Mesenteric fat pad (tissue), 1 donor: ENCODE measurements at places on chromosomes 5 and 9.

- no peak for DNase-seq
Measured at GRCh38 chr9:70589571-70590314, 175.3 kb upstream of the KLF9 start.

DNA sequence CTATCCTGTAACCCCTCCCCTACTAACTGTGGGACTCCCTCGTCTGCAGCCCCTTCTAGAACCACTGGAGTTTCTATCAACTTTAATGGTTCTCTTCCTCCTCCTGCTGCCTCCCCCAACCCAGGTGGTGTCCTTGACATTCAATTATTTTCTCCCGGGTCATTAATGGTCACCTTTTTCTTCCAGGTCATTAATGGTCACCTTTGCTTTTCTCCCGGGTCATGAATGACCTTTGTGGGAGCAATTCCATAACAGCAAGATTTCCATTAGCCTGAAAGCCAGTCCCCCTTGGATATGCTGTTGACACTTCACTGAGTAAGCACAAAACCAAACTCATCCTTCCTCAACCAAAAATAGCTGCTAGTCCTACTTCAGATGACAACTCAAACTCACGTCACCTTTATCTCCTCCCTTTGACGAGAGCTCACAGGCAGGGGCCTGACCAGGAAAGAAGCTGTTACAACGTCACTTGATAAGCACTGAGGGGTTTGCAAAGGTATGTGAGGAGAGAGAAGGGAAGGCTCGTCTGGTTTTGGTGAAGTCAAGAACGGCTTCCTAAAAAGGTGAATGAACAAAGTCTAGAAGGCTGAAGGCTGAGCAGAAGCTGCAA is 10.9 kb downstream of the CCDC127 start:
- DNase-seq, result no peak

- no peak for DNase-seq
Measured at GRCh38 chr5:89595056-89595455, 712.1 kb upstream of the MEF2C start.

DNA sequence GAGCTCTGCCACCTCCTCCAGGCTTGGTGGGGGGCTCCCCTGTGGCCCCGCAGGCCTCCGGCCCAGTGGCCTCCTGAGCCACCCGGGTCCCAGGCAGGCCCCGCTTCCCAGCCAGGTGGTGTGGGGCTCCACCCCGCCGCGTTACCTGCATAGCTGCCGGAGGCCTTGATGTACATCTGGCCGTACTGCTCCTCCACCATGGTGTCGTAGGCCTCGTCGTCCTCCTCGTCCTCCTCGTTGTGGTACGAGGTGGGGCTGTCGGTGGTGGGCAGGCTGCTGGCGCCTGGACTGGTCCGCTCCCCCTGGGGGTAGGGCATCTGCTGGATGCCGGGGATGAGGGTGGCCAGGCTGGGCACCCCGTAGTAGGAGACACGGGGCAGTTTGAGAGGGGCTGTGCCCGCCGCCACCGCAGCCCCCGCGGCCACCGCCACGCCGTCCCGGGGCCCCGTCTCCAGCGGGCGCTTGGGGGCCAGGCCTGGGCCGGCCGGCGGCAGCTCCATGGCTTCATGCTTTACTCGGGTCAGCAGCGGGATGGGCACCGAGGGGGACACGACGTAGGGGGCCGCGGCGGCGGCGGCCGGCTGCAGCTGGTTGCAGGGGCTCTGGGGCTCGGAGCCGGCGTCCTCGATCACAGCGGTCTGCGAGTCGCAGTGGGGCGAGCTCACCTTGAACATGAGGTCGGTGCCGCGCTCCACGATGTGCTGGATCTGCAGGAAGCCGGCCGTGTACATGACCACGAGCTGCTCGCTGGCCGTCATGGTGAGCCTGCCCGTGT is 45.4 kb downstream of the NACC2 start:
- peak; percentile 85 for DNase-seq

DNA sequence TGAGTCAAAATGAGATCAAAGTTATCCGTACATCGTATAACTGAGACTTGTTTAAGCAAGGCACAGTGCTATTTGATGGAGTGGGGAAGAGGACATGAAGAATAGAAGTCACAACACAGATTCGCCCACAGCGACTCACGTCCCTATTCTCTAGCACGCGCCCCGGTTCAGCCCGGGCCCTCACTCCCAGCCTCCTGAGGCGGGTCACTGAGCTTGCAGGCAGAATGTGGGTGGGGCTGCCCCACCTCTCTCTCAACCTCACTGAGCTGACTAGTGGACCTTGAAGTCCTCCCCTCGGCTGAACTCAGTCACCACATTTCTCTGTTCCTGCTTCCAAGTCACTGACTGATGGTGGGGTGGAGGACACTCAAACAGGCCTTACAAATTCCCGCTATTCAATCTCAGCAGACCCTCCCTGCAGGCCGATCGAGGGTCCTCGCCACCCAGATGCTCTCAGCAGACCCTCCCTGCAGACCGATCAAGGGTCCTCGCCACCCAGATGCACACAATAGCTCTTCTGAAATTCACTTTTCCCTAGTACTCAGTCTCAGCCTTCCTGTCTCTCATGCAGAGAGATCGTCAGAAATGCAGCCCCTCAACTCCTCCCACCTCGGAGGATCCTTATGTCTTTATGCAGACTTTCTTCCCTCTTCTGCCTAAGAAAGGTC is 12.9 kb downstream of the GLDC start:
- DNase-seq, result no peak

DNA sequence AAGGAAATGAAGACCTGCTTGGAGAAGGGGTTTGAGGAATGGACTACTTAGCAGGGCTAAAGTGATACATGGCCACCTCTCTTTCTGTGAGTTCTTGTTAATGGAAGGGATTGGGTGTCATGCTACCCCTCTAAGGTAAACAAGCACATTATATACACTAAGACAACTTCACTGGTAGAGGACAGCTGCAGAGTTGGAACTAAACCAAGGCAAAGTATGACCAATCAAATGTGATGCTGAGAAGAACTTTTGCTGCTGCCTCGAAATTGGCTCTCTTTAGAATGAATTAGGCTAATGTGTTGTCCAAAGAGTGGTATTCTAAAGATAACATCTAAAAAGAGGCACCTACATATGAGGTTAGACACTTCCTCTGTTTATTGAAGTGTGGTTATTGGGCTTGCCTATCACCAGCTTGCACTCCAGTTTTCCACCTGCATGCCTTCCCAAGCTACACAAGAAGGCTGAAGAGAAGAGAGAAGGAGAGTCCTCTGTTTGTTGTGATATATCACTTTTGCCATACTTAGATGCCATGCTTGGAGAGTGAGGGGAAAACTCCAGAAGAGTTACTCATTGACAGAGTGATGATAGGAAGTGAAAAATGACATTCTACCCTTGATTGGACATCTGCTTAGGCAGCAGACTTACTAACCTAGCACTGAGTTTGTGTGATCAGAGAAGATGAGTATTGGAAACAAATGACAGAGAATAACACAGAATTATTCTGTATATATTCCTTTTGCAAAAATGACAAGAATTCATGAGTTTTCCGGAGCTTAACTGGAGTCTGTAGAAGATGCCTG is 536.1 kb downstream of the ZNF608 start:
- no peak for DNase-seq

- DNase-seq, result no peak
Measured at GRCh38 chr9:23573800-23574199, 252.2 kb downstream of the ELAVL2 start.

DNA sequence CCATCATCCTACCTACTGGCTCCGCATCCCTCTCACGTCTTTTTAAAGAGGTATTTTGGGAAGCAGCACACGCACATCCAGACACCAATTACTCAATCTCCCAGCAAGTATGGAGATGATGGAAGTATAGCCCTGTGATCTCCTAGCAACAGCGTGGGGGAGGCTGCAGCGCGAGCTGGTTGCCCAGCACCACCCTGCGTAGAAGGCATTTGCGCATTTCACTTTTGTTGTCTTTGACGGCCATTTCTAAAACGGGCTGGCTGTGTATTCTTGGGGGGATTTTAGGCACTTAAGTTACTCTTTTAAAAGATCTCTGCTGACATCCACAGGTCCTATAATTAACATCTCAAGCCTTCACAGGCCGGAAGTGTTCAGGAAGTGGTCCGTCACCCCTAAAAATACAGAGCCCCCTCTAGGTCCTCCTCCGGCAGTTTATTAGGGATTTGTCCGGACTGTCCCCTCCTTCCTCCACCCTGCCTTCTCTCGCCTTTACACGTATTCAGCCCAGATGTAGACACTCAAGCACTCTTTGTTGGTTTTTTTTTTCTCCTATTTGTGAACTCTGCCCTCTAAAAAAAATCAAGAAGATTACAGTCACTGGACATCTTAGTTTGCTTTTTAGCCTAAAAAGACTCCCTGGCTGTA is 371.4 kb downstream of the NTRK2 start:
- DNase-seq, result no peak

DNA sequence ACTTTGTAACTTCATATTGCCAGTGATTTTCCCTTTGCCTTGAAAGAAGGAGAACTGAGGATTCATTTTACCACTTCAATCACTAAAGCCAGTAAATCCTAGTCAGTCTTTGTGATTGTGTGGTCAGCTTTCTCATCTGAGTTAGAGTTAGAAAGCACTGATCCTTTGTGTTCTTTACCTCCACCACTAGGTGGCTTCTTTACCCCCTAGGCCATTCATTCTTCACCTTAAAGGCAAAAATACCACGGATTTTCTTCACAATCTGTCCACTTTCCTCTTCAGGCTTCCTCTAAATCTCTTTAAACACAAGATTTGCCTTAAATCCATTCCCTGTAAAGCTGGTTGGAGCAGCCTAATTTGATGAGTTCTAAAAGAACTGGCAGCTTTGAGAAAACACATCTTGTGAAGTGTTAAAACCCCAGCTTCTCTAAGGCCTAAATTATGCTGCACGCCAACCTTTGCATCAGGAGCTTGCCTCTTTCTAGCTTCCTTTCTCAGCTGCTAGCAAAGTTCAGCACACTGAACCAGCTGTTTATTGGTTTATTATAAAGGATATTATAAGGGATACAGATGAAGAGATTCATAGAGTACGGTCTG is 20.4 kb downstream of the BDP1 start:
- no peak for DNase-seq

GRCh38 chr9:127423934-127424675 is at the start of gene ZNF79:
Gene ZNF79, plus strand, starts transcription at chr9:127424382. Its CDS starts 406 bp downstream, at chr9:127424788.
- DNase-seq, result peak; percentile 97

DNA sequence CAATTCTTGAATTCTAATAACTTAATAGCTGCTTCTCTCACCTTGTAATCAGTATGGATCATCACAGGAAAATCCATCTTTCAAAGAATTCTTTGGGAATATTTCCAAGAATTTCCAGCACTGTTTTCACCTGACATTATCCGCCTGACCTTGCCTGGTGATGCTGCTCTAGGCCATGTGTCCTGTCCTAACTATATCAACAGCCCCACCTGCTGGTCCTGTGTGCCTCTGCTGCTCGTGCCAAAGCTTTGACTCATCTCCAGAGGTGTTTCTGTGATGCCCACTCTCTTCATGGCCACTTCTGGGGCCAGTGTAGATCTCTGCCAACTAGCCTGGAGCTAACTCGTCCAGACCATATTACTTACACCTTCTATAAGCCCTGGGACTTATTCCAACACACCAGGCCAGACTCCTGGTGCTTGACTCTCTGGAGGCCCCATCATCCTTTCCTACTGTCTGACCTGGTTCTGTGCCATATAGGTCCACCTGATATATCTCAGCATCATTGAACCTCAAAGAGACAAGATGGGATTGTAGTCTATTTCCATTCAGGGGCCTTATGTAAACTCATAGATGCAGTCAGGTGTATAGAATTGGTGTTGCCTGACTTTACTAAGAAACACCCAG is 67.5 kb upstream of the CKMT2 start:
- DNase-seq, result no peak

- DNase-seq, result no peak
Measured at GRCh38 chr9:33452828-33453271, 5.5 kb upstream of the AQP3 start.

DNA sequence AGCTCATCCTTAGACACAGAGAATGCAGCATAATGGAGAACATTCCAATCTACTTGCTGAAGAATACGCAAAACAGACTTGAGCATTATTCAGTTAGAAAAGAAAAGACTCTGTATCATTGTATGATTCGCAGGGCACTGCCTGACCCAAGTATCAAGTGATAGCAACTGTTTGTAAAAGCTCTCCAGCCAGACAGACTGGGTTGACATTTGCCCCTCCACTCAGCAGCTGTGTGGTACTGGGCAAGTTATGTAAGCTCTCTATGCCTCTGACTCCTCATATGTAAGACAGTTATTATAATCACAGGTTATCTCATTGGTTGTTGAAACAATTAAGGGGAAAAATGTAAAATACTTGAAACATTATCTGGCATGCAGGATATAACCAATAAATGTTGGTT is 505.0 kb downstream of the ELAVL2 start:
- DNase-seq, result no peak

GRCh38 chr9:87088192-87088591 is 140.9 kb upstream of the GAS1 start:
- DNase-seq, result no peak

DNA sequence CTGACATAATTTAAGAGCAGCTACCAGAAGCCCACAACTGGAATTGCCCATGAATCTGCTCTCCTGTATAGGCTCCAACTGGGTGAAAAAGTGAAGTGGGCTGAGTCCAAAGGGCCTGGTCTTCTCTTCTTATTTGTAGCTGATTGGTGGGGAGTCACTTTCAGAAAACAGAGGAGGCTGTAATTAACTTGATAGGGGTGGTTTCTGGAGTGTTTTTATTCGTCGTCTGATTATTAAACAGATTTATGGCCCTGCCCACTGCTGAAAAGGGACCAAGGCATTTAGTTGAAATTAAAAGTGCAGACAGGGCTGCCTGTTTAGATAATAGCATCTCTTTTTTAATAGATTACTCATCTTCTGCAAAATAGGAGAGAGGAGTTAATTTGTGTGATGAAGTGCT is 81.0 kb upstream of the SAP30L start:
- no peak for DNase-seq
